Amniotic epithelial cell (primary cell): ENCODE measurements at places on chromosomes 5 and 9.

DNA sequence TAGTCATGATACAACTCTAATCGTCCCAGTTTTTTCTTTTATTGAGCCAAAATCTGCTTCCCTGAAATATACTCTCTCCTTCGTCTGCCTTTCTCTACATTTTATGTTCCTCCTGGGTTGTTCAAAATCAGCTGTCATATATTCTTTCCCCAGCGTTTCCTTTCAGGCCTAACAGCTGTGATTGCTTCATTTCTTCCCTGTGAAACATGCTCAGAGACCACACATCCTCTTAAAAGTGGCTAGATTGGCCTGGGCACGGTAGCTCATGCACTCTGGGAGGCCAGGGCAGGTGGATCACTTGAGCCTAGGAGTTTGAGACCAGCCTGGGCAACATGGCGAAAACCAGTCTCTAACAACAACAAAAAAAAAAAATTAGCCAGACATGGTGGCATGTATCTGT, 25.1 kb downstream of the NFX1 start:
- peak; percentile 48 for DNase-seq

- no peak for DNase-seq
Observed at GRCh38 chr5:160286947-160287346, 25.4 kb downstream of the CCNJL start.

DNA sequence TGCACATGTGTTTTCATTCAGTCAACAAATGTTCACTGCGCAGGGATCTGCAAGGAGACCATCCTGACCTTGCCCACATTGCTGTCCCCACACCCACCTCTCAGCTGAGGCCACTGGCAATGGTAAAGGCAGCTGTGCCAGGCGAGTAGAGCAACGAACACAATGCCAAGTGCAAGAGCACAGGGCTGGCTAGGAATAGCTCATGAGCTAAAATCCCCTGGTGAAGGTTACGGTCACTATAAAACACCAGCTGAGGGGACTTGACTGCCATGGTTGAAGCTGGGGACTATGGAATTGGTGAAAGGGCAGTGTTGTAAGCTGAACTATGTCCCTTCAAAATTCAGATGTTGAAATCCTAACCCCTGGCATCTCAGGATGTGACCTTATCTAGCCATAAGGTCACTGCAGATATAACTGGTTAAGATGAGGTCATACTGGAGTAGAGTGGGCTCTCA, 96.1 kb downstream of the OTULIN start:
- no peak for DNase-seq

GRCh38 chr9:5443850-5444249, 6.1 kb upstream of the PLGRKT start:
- no peak for DNase-seq

DNA sequence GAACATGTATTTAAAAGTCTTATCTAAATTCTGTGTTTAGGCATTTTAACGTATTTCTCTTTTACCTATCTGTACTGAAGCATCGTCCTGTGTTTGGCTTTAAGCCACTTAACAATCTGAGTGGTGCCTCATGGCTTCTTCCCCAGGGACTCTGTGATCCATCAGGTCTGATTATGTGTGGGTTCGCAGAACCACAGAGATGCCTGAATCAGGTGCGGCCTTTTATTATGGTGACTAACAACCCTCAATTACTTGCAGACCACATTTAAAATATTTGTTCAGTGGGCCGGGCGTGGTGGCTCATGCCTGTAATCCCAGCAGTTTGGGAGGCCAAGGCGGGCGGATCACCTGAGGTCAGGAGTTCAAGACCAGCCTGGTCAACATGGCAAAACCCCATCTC, 39.6 kb upstream of the SAP30L start:
- peak; percentile 80 for DNase-seq

GRCh38 chr9:3916984-3917383, 382.9 kb downstream of the GLIS3 start:
- DNase-seq = peak; percentile 92

- no peak for DNase-seq
Observed at GRCh38 chr5:158011422-158011821, 152.5 kb upstream of the CLINT1 start.

DNA sequence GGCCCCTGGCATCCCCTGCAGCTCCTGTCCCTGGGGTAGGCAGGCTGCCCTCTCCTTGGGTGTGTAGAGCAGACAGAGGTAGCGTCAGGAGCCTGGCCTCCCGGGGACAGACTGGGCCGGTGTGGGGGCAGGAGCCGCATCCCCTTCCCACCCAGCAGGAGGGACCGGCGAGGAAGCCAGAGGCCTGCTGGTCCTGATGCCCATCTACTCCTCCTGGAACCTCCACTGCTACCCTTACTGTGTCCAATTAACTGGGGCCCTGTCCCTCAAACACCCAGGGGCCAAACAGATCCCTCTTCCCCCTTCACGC, 15.6 kb downstream of the RALGDS start:
- DNase-seq = no peak

- no peak for DNase-seq
Observed at GRCh38 chr5:127311349-127311748, 20.8 kb downstream of the MEGF10 start.

DNA sequence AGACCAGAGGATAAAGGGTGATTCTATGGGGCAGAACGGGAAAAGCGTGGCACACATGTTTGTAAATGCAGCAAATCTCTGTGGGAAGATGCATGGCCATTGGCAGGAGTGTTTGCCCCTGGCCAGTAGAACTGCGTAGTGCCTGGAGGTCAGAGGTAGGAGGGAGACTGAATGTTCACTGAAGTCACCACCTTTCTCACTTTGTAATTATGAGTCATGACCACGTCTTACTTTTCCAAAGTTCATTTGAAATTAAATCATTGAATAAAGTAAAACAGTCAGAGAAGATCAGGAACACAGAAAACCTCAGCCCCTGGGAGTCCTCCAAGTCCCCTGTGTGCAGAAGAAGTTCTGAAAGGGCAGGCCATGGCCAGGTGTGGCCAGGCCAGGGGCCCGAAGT, 4.6 kb downstream of the PTGES start:
- DNase-seq = peak; percentile 34

GRCh38 chr9:129113645-129114304, 2.6 kb downstream of the PTPA start:
- DNase-seq = no peak

DNA sequence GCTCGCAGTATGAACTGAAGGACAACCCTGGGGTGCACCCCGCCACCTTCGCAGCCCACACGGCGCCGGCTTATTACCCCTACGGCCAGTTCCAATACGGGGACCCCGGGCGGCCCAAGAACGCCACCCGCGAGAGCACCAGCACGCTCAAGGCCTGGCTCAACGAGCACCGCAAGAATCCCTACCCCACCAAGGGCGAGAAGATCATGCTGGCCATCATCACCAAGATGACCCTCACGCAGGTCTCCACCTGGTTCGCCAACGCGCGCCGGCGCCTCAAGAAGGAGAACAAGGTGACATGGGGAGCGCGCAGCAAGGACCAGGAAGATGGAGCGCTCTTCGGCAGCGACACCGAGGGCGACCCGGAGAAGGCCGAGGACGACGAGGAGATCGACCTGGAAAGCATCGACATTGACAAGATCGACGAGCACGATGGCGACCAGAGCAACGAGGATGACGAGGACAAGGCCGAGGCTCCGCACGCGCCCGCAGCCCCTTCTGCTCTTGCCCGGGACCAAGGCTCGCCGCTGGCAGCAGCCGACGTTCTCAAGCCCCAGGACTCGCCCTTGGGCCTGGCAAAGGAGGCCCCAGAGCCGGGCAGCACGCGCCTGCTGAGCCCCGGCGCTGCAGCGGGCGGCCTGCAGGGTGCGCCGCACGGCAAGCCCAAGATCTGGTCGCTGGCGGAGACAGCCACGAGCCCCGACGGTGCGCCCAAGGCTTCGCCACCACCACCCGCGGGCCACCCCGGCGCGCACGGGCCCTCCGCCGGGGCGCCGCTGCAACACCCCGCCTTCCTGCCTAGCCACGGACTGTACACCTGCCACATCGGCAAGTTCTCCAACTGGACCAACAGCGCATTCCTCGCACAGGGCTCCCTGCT, 3.8 kb downstream of the IRX1 start:
- DNase-seq = no peak

DNA sequence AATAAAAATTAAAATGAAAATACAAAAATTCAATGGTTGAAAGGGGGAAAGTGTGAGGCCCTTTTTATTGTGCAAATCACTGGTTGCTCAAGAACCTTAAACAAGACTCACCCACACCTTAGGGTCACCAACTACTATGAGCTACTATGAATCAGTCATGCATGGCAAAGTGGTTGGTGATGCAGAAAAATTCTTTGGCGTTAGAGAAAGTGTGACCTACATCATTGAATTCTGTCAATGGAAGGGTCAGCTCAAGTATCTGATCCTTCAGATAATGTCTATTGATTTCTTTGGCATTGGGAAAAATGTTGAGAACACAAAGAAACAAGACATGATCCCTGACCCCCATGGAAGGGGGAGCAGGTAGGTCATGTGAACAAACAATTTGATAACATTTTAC, 149.7 kb upstream of the ADCY2 start:
- DNase-seq = no peak

DNA sequence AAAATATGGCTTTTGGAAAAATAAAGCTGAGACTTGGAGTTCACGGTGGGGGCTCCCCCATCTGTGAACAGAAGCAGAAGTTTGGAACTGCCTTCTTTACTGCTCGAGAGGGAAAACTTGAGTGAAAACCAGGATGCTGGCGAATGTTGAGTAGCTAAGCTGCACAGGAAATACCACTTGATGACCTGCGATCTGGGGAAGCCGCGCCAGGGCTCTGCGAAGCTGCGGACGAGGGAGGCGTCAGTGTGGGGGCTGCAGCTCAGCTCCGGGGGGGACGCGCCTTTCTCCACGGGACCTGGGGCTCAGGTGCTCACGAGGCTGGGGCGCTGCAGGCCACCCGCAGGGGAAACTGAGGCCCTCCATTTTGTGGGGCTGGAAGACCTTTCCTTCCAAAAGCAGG, 62.3 kb downstream of the TENT4A start:
- no peak for DNase-seq

GRCh38 chr5:78614816-78615215, 33.8 kb downstream of the LHFPL2 start:
- no peak for DNase-seq

DNA sequence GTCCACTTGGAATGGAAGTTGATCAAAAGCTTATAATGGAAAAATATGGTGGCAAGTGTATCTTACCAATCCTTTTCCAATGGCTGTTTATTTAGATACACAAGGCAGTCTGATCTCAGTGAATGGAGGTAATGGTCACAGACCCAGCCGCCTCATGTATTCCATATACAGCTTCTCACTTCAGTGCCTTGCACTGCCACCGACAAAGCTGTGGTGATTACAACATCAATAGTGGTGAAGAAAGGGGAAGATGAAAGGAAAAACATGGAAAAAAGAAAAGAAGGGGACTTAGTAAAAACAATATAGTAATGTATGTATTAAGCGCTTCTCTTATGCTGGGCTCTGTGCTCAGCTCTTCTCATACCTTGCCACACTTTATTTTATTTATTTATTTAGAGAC, 297.3 kb upstream of the RASA1 start:
- DNase-seq = no peak

- no peak for DNase-seq
Observed at GRCh38 chr9:135704483-135704882, 2.5 kb downstream of the KCNT1 start.

GRCh38 chr5:179211068-179211467, 134.2 kb downstream of the ADAMTS2 start:
- no peak for DNase-seq

DNA sequence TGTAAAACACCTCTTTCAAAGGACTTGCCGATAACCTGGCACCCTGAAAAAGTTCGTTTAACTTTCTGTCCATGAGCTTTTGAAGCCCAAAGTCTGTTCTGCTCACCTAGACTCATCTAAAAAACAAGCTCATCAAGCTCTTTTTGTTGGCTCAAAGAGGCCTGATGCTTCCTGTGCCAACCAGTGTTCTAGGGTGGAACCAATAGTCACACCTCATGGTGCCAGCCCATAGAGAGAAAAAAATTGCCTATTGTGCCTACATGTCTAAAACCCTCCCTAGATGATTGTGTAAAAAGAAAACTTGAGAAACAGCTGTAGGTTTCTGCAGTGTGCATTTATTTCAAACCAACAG, 4.7 kb downstream of the SH3RF2 start:
- no peak for DNase-seq

DNA sequence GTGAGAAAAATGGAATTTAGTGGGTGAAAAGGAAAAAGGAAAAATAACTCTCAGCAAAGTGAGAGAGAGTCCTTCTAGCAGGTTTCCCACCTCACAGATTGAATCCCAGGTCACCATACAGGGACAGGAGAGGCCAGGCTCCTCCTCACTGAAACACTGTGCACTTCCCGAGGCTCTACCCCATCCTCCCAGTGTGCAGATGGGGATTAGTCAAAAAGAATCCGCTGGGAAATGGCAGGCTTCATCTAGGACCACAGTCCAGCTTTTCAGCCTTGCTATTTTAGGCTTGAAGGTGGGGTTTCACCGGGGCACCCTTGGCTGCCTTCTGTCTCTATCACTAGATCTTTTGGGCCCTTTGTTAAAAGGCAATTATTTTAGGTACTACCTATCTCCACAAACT, 47.8 kb downstream of the YIPF5 start:
- no peak for DNase-seq

DNA sequence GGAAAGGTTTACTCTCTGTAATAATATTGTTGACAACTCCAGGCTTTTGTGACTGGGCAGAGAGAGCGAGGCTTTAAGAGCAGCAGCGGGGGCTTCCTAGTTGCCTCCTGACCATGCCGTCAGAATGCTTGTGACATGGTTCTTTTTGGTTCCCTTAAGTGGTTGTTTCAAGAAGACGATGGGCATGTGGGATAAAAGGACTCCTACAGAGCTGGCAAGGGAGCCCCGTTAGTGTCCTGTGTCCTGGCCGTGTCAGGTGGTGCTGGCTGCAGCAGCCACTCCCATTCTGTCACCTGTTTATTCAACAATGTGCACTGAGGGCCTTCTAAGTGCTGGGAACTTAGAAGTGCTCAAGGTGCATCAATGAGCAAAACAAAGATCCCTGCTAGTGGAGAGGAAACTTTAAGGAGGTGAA, 19.7 kb downstream of the LCP2 start:
- no peak for DNase-seq

- no peak for DNase-seq
Observed at GRCh38 chr5:37833990-37834389, 5.9 kb downstream of the GDNF start.

GRCh38 chr5:154189256-154189818, 1.2 kb upstream of the GALNT10 start:
- DNase-seq = no peak

DNA sequence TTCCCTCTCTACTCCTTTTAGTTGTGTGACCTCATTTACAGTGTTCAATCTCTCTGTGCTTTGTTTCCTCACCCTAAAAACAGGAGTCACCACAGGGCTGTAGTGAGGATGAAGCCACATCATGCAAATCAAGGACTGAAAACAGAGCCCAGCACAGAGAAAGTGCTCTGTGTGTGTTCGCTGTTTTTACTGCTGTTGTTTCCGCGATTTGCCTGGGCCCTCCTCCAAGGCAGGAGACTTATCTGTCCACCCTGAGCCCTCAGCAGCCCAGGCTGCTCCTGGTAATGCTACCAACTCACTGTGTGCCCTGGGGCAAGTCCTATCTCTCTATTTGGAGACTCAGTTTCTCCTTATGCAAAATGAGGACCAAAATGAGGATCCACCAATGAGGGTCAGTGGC, 87.2 kb upstream of the NEURL1B start:
- DNase-seq = no peak

DNA sequence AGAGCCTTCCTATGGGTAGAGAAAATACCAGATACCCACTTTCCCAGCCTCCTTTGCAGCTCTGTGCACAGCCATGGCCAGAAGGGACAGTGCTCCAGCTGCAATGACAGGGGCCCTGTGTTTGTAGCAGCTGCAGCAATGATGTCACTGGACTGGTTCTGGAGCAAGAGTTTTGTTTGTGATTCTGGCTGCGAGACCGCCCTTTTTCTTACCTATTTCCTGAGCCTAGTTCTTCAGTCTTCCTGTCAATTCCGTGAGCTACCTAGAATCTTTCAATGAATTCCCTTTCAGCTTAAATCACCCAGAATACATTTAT, 10.0 kb upstream of the BOD1 start:
- no peak for DNase-seq
